ENCODE measurements at places on chromosomes 3 and 15. TPM values are rescaled to one million over a fixed set of nuclear protein-coding genes. Genes with fewer than 3 reads are reported as not detected.

DNA sequence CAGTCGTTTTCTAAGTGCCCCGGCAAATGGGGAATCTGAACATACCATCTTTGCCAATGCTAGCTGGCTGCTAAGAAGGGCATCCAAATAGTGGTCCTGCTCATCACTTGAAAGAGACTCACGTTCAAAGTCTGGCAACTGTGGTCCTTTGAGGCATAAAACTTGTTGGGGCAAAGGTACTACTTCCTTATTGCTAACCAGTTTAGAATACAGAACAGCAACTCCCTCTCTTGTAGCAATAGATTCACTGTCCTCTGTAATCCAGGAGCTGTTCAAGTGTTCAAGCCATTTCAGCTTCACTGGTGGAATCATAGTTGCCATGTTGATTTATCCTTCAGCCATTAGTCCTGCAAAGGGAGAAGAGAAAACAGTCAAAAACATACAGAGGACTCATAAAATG lies 58.4 kb downstream of the HERC1 start:
- DNase-seq = no peak

DNA sequence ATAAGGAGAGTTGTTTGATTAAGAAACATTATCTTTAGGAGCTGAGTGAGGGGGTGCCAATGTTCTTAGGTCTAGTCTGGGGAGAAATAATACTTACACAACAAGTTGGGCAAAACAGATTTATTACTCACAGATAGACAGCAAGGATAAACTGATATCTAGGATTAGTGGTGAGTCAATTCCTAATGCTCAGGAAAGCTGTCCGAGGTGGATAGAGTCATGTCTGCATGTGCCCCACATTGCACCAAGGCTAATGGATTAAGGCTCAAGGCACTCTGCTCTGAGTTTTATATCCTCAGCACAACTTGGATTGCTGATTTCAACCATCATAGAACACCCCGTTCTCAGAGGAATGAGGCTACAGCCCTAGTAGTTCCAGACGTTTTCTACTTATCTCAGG lies 1042.3 kb downstream of the OTOL1 start:
- DNase-seq = no peak

GRCh38 chr15:46278486-46279090 lies 643.8 kb downstream of the SQOR start:
- DNase-seq = no peak

DNA sequence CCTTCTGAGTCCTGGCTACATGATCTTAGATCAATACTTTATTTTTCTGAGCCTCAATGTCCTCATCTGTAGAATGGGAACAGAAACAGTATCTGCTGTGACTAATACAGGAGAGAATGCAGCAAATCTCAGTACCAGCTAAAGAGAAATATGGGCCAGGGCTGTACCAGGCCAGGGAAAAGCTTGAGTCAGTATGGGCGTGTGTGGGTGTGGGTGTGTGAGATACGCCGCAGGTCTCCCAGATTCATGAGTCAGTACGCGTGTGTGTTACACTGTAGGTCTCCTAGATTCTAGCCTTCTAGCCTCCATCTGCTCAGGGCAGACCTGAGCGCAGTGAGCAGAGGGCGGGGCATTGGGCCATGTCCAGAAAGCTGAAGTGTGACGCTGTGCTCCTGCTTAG lies 15.2 kb downstream of the GNAI2 start:
- DNase-seq = peak; percentile 47

GRCh38 chr3:134079111-134079547 lies 49.4 kb upstream of the SLCO2A1 start:
- no peak for DNase-seq

DNA sequence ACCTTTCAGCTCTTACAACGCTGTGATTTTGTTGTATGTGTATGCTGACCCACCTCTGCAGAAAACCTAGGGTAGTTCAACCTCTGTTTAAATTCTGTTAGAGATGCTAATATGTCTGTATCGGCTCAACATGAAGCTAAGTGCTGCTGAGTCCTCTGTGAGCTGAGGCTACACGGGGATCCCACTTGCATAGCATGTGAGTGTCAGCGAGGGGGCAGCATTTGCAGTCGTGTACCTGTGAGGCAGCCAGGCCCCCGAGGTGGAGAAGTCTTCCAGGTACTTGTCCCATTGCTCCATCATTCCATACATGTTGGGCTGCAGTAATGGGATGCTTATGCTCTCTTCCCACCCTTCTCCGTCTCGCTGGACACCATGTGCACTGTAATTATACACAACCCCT lies 3.7 kb downstream of the MKRN2OS start:
- no peak for DNase-seq

GRCh38 chr3:29850641-29851040 lies 569.8 kb downstream of the RBMS3 start:
- DNase-seq = no peak

DNA sequence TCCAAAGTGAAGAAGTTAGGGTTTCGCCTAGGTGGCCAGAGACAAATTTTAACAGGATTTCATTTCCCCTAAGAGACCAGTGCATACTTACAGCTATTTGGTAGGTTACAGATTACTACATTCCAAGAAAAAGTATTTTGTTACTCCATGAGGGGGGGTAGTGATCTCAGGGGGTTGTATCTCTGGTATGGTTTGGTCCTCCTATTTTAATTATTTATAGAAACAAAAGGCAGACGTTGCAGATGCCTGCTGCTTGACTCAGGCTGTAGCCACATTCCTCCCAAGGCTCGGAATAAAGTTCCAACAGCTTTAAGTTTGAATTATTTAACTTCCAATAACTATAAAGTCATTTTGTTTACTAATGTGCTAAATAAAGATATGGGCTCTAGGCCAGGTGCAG lies 1.3 kb upstream of the TRIM59 start:
- peak; percentile 74 for DNase-seq

DNA sequence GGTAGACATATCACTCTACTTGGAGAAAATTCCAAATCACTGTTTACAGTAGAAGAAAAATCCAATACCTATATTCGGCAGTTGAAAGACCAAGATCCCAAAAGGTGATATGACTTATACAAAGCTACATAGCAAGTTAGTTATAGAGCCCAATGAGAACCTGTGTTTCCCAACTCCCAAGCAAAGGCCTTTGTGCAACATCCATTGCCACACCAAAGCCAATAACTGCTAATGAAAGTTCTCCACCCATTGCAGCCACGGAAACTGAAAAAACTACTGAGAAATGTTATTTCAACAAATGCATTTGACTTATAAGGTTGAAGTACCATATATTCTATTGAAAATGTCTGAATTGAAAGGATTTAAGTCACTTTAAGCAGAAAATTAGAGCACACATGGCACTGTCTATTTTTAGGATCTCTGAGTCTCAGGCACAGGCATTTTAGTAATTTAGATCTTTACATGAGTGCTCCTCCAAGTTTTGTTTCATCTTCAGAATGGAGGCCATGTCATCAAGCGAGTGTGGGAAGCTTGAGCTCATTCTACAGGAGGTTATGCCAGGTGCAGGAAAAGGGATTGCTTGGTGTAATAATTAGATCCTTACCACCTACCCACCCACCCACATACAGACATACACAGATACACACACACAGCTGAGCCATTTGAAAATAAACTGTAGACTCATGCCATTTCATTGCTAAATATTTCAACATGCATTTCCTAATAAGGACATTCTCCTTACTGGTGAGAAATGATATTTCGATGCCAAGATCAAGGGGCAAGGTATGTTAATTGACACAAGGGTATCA lies 19.7 kb upstream of the ANO10 start:
- no peak for DNase-seq

DNA sequence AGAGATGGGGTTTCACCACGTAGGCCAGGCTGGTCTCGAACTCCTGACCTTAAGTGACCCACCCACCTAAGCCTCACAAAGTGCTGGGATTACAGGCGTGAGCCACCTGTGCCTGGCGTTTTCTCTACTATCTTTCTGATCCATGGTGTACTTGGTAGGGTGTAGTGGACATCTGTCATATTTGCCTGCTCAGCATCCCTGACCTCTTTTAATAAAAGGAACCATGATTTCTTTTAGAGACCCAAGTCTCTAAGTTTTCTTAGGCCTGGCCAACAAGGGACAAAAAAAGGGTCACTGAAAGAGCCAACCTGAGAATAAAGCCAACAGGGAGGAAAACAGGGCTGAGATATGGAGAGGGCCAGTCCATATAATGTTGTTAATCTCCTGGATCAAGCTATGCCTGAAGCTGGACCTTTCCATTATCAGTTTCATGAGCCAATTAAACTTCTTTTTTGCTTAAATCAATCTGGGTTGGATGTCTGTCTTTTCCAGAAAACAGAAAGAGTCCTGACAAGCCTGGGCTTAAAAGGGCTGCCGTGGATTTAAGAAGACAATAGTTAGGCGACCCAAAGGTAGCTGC lies 48.1 kb upstream of the PGPEP1L start:
- no peak for DNase-seq

GRCh38 chr3:73094129-73094528 lies 32.7 kb downstream of the EBLN2 start:
- DNase-seq = peak; percentile 65

DNA sequence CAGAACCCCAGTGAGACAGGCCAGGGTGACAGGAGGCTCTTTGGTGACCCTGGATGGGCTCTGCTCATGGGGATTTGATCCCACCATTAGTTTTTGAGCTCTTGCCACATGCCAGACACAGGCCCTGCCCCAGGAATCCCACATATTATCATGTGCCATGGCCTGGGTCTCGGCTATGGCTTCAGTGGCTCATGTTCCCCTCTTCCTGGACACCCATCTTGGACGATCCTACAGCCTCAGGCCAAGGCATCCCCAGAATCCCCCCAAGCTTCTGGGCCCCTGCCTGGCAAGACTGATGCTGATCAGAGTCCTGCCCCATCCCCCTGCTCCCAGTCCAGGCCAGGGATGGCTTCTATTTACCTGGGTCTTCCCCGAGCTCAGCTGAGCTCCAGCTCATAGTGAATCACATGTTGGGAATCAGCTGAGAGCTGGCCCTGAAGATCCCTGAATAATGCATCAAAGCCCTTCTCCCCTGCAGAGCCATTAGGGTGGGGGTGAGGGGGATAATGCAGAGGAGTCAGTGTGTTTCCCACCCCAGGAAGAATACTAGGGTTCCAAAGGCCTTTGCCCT lies 50.9 kb upstream of the CHRNB4 start:
- DNase-seq = no peak

DNA sequence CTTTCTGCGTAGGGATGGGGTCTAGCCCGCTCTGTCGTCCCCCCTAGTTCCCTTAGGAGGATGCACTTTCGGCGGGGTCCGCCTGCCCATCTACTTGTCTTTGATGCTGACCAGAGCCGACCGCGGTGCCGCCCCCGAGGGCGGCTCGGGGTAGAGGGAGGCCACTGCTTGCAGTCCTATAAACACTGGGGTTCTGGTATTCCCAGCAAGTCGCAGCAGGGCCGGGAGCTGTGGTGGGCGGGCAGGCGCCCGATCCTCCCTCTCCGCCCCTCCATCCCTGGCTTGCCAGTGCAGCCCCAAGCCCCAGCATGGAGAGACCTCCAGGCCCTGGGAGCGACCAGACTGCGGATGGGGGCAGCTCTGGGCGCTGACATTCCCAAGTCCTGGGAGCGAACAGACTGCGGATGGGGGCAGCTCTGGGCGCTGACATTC lies 830 bp downstream of the SEMA4B start:
- DNase-seq = no peak

DNA sequence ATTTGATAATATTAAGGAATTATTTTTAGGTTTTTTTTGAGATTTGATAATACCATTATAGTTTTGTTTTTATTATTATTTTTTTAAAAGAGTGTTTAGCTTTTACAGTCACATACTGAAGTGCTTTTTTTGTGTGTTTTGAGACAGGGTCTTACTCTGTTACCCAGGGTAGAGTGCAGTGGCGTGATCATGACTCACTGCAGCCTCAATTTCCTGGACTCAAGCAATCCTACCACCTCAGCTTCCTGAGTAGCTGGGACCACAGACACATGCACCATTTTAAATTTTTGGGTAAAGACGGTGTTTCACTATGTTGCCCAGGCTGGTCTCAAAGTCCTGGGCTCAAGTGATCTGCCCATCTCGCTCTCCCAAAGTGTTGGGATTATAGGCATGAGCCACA lies 73.0 kb downstream of the SUMF1 start:
- no peak for DNase-seq

- no peak for DNase-seq
Measured at GRCh38 chr3:11625376-11626083, 18.2 kb downstream of the VGLL4 start.

DNA sequence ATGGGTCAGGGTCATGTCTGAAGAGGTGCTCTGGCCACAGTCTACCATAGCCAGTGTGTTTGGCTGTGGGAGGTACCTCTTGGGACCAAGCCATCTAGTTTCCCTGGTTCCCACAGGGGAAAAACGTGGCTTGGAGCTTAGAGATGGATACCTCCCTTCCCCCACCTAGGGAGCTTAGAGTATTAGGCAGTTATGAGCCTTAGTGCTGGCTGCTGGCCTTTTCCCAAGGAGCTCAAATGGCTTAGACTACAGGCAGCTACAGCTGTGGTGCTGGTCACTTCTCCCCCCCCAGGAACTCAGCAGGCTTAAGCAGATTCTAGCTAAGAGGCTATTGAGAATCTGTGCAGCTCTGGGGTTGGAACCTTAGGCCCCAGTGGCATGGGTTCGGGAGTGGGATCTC lies 591.2 kb downstream of the NSUN3 start:
- no peak for DNase-seq

DNA sequence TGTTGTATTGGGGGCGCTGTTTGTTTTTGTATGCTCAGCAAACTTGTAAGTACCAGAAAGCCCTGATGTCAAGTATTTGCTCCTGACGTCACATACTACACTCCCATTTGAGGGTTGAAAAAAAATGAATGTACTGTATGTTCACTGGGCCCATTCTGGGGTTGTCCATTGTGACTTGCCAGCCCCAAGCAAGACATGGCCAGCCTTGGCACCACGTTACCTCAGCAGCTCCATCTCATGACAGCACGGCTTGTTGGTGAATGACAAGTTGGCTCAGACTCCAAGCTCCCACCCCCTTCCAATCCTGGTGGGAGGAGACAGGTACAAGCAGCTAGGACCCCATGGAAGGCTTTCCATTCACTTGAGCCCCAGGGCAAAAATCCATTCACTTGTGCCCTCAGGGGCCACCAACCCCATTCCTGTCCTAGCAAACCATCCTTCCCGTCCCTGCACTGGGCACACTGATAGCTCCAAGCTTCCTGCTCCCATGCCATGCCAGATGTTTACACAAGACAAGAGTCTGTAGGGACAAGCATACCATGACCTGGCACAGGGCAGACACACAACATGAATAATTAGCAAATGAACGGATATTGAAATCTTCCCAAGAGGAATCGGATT lies 1.6 kb downstream of the PHGR1 start:
- no peak for DNase-seq

- DNase-seq = no peak
Measured at GRCh38 chr15:56339594-56339993, 25.6 kb upstream of the TEX9 start.

- DNase-seq = no peak
Measured at GRCh38 chr15:100170291-100171210, 171.2 kb downstream of the ADAMTS17 start.

GRCh38 chr3:102529452-102529851 lies 94.6 kb downstream of the ZPLD1 start:
- DNase-seq = peak; percentile 12

Gene NANOGP8
- total RNA-seq = not detected

Gene AADAC
- not detected for total RNA-seq

Gene CHRFAM7A
- total RNA-seq = 8.6 TPM

Gene CEP63
- total RNA-seq = 9.7 TPM

Gene SLC22A14
- not detected for total RNA-seq

Gene GOLGA6L10
- not detected for total RNA-seq

Gene RRP9
- total RNA-seq = 34.6 TPM

All from Caki2 (cell line).